ENCODE measurements at places on chromosomes 7 and 10.

DNA sequence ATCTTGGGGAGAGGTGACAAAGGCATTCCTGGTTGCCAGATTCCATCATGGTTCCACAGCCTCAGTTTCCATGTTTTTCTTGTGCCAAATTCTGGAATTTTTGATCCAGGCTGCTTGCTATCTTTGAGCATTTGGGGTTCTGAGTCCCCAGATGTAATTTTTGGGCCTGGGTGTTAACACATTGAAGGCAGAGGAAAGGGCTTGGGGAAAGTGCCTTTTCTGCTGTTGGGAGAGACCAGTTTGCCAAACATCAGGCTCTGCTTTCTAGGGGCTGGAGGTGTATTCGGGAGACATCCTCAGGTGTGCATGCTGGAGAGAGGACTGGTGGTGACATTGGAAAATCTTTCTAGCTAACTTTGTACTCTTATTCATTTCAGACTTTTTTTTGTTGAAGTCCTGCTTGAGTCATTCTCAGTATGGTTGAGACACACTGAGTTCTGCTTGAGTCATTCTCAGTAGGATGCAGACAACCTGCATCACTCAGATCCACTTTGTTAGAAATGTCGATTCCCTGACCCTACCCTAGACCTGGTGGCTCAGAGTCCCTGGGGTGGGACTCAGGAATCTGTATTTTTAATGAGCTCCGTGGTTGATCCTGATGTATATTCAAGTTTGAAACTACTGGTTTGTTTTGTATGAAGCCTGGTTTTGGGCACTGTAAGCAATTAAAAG is 101.0 kb downstream of the LRMDA start:
- DNase-seq: no peak

- no peak for DNase-seq
Observed at GRCh38 chr10:18594574-18595156, 56.7 kb downstream of the NSUN6 start.

GRCh38 chr10:11415095-11415494 is 196.4 kb downstream of the USP6NL start:
- DNase-seq: no peak

DNA sequence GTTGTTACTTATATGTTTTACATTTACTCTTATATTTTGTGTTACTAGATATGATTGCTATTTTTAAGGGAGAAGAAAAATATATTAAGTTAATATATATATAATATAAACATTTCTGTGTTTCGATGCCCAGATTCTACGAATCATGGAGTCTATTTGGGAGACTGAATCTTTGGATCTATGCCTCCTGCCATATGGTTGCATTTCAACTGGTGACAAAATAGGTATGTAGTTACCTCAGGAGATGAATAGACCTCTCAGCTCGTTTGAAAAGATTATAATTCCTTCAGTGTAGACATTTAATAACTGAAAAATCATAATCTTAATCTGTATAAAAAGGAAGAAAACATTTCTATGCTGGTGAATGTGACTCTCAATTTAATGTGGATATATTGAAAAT is 16.9 kb downstream of the PIK3CG start:
- DNase-seq: no peak

- no peak for DNase-seq
Observed at GRCh38 chr7:37683246-37684120, at the start of gene GPR141. Gene GPR141 (plus strand): TSS chr7:37683766. CDS start chr7:37740394, 56,628 bp downstream.

DNA sequence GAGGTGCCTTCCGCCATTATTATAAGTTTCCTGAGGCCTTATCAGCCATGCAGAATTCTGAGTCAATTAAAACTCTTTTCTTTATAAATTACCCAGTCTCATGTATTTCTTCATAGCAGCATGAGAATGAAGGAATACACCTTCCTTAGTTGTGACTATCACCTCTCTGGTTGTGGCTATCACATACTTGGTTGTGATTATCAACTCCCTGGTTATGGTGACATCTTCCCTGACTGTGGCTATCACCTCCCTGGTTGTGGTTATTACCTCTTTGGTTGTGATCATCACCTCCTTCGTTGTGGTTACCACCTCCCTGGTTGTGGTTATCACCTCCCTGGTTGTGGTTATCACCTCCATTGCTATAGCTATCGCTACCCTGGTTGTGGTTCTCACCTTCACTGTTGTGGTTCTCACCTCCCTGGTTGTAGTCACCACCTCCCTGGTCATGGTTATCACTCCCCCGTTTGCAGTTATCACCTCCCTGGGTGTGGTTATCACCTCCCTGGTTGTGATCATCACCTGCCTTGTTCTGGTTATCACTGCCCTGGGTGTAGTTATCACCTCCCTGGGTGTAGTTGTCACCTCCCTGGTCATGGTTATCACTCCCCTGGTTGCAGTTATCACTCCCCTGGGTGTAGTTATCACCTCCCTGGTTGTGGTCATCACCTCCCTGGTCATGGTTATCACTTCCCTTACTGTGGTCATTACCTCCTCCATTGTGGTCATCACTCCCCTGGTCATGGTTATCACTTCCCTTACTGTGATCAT is 105.9 kb downstream of the GPR26 start:
- DNase-seq: no peak

- DNase-seq: no peak
Observed at GRCh38 chr10:27844223-27844622, 98.6 kb upstream of the MKX start.

GRCh38 chr10:30542001-30542894 is 87.3 kb downstream of the LYZL2 start:
- DNase-seq: no peak

GRCh38 chr7:135888740-135889139 is 88.4 kb downstream of the MTPN start:
- no peak for DNase-seq

DNA sequence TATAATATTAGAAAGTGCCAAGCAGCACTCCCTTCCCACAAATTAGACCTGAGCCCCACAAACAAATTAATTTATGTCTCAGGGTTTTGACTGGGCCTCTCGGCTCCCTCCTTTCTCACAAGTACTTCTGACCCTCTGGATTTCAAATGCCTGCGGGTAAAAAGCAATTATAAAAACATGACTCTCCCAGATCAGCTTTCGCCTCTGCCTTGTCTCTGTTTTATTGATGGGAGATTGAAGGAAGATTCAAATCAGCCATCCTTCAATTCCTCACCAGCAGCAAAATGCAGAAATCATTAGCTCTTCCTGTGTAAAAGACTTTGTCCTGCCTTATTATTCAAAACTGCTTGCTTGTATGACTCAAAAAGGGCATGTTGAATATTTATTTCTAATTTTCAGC is 453.7 kb upstream of the MKI67 start:
- DNase-seq: no peak
